ENCODE measurements at places on chromosomes 16 and 17. TPM values are rescaled to one million over a fixed set of nuclear protein-coding genes. Genes with fewer than 3 reads are reported as not detected.

STH gene
- not detected for total RNA-seq

KRTAP2-2 gene
- total RNA-seq, result not detected

OR4D1 gene
- total RNA-seq, result not detected

ENPP7 gene
- total RNA-seq, result not detected

MYO1D gene
- 20.9 TPM for total RNA-seq

TP53TG3 gene
- not detected for total RNA-seq

Data from camera-type eye (tissue), 1 donor.